Renal cortical epithelial cell (primary cell): ENCODE measurements at places on chromosomes 16 and 17. TPM values are rescaled to one million over a fixed set of nuclear protein-coding genes. Genes with fewer than 3 reads are reported as not detected.

DNA sequence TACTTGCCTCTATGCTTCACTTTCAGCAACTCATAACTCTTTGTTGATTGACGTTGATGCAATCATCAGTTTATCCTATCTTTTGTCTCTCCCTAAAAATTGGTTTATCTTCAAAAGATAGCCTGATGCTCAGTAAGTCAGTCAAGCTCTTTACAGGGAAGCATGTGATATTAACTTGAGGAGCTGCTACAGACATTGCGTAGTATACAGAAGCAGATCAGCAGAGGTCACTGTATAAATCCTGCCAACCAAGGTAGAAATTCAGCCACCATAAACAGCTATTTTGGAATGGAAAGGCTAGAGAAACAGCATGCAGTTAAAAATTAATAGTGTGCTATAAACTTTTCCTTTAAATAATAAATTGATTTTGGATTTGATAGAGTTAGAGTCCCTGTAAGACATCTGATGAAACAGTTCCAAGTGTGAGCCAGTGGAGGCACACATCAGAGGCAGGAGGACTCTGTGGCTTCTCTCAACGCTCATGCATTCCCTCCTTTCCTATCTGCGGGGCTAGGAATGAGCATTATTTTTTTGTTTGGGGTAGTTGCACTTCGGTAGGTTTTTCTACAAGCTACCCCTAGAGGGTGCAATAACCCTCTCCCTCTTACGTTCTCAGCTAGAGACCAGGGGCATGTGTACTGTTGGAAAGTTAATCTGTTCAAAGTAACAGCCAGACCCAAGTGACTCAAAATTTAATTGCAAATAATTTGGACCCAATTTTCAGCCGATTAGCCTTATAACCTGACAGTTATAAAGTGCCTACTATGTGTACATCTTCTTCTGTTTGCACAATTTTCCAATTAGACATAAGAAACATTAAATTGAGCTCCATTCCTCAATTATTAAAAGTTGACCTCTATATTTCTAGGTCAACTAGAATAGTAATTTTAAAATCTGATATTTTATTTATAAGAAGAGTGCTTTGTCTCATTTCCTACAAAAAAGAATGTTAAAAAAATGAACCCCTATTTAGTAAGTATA, 647.7 kb upstream of the SOX9 start:
- DNase-seq, result peak; percentile 74

GRCh38 chr17:63611354-63611753, 10.7 kb downstream of the TACO1 start:
- no peak for DNase-seq

DNA sequence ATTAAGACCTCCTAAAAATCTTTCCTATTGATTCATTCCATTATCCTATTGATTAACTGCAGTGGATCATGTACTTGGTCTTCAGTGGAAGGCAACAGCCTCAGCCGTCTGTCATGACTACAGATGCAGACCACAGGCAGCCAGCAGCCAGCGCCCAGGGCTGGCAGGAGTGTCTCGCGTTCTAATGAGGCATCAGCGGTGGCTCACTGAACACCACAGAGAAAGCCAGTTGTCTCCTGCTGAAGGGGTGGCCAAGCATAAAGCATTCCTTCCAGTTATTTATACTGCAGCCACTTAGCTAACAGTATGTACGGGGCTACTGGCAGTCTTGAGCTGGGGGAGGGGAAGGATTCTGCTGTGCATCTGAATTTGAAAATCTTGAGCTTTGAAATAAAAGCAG, 214.3 kb downstream of the IRX3 start:
- DNase-seq, result no peak

- peak; percentile 67 for DNase-seq
Measured at GRCh38 chr17:78986649-78987328, 7.1 kb upstream of the LGALS3BP start.

- DNase-seq, result no peak
Measured at GRCh38 chr16:637081-638018, 1.2 kb upstream of the METTL26 start.

DNA sequence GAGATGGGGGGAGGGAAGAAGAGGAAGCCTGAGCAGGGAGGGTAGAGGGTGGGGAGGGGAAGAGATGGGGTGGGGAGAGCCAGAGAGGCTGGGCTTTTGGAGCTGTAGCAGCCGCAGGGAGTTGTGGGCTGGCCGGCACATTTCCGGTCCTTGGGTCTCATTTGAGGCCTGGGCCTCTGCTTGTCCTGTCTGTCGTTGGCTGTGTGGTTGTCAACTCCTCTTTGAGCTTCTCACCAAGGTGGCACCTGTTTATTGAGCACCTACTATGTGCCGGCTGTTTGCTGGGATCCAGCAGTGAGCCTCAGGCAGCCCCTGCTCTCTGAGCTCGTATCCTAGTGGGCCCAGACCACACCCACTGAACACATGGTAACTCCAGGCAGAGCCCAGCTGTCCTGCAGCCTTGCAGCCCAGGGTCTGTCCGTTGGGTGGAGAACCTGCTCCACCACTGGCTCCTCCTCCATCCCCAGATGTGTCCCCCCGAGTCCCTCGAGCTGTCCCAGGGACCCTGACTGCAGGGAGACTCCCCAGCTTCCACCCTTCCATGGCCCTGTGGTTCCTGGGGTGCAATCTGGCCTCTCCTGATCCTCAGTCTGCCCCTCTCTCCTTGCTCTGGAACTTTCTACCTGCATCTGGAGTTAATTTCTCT, 164.9 kb downstream of the IRF8 start:
- no peak for DNase-seq

GRCh38 chr16:58509256-58510096, 5.8 kb upstream of the SETD6 start:
- no peak for DNase-seq

DNA sequence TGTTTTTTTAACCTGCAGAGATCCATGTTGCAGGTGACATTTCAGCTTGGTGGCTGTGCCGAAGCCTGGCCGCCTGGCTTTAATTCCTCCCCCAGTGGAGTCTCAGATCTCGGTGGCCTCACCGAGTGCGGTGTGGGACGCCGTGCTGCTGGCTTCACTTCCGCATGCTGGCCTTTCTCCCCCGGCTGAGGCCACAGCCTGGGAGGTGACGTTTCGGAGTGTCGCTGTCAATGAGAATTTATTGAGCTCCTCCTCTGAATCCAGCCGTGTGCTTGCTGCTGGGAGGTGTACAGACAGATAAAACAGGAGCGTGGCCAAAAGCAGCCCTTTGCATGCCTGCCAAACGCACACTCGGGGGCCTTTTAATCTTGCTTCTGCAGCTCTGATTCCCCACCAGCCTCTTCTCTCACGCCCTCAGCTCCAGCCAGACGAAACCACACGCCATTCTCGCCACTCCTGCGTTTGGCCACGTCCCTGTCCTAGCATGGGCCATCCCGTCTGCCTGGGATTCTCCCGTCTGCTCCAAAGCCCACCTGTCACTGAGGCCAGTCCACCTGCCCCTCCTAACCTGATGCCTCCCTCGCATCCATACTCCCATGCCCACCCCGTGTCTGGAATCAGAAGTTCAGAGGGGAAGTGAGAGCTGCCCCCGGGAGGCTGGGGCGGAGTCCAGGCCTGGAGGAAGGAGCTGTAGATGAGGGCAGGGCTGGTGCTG, 3.6 kb downstream of the GSE1 start:
- DNase-seq, result no peak

GRCh38 chr17:82805254-82805653, 34.6 kb downstream of the ZNF750 start:
- DNase-seq, result no peak

- DNase-seq, result no peak
Measured at GRCh38 chr17:28720247-28720996, 637 bp downstream of the RPL23A start.

Gene PABPN1L
- not detected in 2 replicates for total RNA-seq

Gene ARL5C
- total RNA-seq, result not detected in 2 replicates

Gene NOG
- 1.1 and 38.7 TPM in 2 replicates for total RNA-seq

Gene PYY
- total RNA-seq, result not detected in 2 replicates

Gene TSPOAP1
- 0.17 and 6.1 TPM in 2 replicates for total RNA-seq
